ENCODE measurements at places on chromosomes 11 and 22.

DNA sequence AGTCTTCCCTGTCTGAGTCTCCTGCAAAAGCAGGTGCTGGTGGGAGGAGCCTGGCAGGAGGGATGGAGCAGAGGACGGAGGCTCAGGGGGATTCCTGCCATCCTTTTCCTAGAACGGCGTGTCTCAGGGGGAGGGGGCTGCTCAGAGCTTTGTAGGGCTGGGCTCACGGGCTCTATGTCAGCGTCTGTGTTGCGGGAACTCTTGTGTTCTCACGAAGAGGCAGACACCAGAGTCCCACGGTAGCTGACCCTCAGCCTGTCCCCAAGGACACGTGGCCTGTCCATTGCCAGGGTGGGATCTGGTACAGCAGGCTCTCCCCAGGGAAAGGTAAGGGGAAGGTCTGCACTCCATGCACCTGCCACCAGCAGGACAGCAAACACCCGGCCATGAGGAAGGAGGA is 1505.2 kb downstream of the TBC1D22A start:
- DNase-seq, result no peak
- H3K4me3 ChIP-seq, result no peak overlapping the region
- no peaks in the 10 kb centered on the region for H3K36me3 ChIP-seq
- H3K27me3 ChIP-seq, result no peaks in the 10 kb centered on the region
- H3K27ac ChIP-seq, result no peak overlapping the region
- no peaks in the 10 kb centered on the region for H3K4me1 ChIP-seq

DNA sequence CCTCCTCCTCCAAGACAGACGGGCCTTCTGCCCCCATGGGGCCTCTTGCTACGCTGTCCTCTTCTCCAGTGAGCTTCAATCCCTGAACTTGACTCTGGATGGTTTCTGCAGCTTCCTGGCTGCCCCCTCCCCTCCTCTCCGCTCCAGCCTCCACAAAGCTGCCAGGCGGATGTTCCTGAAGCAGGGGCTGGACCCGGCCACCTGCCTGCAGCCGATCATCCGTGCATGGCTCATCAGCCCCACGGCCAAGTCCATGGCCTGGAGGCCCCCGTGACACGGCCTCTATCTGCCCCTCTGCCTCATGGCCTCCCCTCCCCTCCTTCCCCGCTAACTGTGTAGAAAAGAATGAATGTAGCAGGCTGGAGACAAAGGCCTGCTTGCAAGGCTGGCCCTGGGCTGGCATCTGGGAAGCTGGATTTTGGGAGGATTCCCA is 6.8 kb upstream of the SUN2 start:
- no peak overlapping the region for H3K27ac ChIP-seq
- no peaks in the 10 kb centered on the region for H3K36me3 ChIP-seq
- no peaks in the 10 kb centered on the region for H3K27me3 ChIP-seq
- peaks cover 17% of the 10 kb centered on the region for H3K4me1 ChIP-seq

DNA sequence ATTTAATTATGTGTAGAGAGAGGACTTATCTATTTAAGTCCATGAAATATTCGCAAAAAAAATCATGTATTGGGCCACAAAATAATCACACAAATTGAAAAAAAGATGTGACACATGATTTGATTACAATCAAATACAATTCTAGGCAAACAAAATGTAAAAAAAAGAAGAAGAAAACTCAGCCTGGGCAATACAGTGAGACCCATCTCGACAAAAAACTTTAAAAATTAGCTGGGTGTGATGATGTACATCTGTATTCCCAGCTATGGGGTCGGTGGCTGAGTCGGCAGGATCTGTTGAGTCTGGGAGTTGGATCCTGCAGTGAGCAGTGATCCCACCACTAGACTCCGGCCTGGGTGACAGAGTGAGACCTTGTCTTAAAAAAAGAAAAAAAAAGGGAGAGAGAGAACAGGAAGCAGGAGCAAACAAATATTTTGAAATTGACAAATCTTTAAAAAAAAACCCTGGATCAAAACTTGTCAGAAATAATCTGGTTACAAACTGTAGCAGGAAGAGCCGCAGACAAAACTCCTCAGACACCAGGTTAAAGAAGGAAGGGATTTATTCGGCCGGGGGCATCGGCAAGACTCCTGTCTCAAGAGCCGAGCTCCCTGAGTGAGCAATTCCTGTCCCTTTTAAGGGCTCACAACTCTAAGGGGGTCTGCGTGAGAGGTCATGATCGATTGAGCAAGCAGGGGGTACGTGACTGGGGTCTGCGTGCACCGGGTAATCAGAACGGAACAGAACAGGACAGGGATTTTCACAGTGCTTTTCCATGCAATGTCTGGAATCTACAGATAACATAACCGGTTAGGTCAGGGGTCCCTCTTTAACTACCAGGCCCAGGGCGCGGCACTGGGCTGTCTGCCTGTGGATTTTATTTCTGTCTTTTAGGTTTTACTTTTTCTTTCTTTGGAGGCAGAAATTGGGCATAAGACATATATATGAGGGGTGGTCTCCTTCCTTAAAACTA is 3.3 kb upstream of the TYMP start:
- H3K4me3 ChIP-seq, result no peak overlapping the region
- peaks cover 8% of the 10 kb centered on the region for H3K27me3 ChIP-seq
- no peak overlapping the region for H3K27ac ChIP-seq
- H3K4me1 ChIP-seq, result peaks cover 54% of the 10 kb centered on the region

GRCh38 chr11:129013737-129014475 is 71.2 kb upstream of the TP53AIP1 start:
- no peak overlapping the region for H3K27ac ChIP-seq
- H3K36me3 ChIP-seq, result no peaks in the 10 kb centered on the region
- no peaks in the 10 kb centered on the region for H3K4me1 ChIP-seq
- no peak for DNase-seq
- no peak overlapping the region for H3K4me3 ChIP-seq
- no peaks in the 10 kb centered on the region for H3K27me3 ChIP-seq

- DNase-seq, result no peak
- H3K4me1 ChIP-seq, result peaks cover 2% of the 10 kb centered on the region
- H3K27me3 ChIP-seq, result no peaks in the 10 kb centered on the region
- H3K4me3 ChIP-seq, result no peak overlapping the region
- H3K27ac ChIP-seq, result no peak overlapping the region
- no peaks in the 10 kb centered on the region for H3K36me3 ChIP-seq
Measured at GRCh38 chr22:22375576-22376351, 131.2 kb downstream of the VPREB1 start.

DNA sequence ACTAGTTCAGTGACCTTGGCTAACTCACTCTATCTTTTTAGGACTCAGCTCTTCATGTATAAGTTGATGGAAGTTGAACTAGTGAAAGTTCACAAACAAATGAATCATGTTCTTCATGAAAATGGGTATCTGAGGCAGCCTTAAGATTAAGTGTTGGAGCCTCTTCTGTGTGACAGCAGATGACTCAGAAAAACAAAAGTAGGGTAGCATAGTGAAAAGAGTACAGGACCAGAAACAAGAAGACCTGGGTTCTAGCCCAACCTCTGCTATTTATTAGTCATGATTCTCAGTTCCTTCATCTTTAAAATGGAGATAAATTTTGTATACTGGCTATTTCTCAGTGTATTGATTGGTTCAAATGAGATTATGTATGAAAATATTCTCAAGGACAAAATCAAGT is 60.2 kb downstream of the USP35 start:
- H3K27ac ChIP-seq, result no peak overlapping the region
- H3K4me1 ChIP-seq, result no peaks in the 10 kb centered on the region
- H3K4me3 ChIP-seq, result no peak overlapping the region
- H3K36me3 ChIP-seq, result peaks cover 16% of the 10 kb centered on the region

DNA sequence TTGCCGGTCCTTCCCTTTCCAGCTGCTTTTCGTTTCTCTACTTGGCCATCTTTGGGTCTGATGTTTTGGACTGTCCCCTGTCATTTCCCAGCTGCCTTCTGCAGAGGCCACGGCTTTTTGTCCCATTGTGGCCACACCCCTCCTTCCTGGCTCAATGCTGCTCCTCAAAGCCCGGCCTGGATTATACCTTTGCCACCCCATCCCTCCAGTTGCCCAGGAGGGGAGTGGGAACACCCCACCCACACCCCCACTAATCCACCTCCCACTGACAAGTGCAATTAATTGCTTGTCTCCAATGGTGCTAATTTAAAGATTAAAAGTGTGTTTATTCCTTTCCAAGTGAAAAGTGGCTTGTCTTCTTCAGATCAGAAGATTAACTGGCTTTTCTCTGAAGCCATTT is 34.2 kb upstream of the CSNK2A3 start:
- no peak overlapping the region for H3K4me3 ChIP-seq
- no peaks in the 10 kb centered on the region for H3K4me1 ChIP-seq
- no peaks in the 10 kb centered on the region for H3K36me3 ChIP-seq

GRCh38 chr11:65903068-65903481 is 2.9 kb upstream of the FOSL1 start:
- H3K27me3 ChIP-seq, result no peaks in the 10 kb centered on the region
- peaks cover 48% of the 10 kb centered on the region for H3K4me1 ChIP-seq
- DNase-seq, result no peak
- no peak overlapping the region for H3K4me3 ChIP-seq
- H3K36me3 ChIP-seq, result no peaks in the 10 kb centered on the region
- H3K27ac ChIP-seq, result peak overlapping the region; percentile 47

- DNase-seq, result no peak
- H3K36me3 ChIP-seq, result peaks cover 5% of the 10 kb centered on the region
- H3K4me1 ChIP-seq, result no peaks in the 10 kb centered on the region
- no peak overlapping the region for H3K27ac ChIP-seq
- H3K4me3 ChIP-seq, result no peak overlapping the region
Measured at GRCh38 chr11:102416976-102417375, 35.6 kb downstream of the TMEM123 start.

GRCh38 chr22:44360668-44361381 is 48.1 kb upstream of the SHISAL1 start:
- H3K27ac ChIP-seq, result no peak overlapping the region
- no peaks in the 10 kb centered on the region for H3K36me3 ChIP-seq
- H3K27me3 ChIP-seq, result peaks cover 2% of the 10 kb centered on the region

DNA sequence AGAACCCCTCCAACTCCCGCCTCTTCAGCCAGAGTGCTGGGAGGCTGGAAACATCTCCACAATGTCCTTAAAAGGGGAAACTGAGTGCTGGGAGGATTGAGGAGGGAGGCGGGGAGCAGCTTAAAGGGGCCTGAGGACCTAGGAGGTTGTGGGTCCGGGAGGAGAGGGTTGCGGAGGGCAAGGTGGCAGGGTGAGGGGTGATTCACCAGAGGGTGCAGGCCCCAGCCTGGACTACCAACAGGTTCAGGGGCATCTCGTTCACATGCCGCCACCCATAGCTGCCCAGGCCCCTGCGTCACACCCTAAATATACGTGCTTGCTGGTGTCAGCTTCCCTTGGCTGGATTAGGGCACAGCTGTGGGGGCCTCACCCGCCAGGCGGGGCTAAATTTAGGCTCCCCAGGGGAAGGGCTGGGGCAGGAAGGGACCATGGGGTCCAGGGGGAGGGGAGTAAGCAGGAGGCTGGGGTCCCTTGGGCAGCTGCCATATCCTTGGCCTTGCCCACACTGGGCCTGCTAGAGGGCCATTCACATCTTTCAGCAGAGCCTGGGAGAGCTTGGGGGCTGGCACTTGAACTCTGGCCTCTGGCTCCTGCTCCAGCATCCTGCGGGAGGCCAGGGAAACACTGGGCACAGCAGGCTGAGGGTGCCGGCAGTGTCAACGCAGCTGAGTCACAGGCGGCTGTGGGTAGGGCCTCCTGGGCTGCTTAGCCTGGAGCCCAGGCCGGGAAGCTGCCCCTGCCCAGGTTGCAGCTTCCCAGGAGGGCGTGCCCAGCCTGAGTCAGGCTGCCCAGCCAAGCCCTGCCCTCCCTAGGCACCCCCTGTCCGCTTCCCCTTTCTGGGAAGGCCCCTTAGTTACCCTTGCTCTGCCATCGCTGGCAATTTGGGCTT is 1.3 kb downstream of the EHBP1L1 start:
- H3K4me1 ChIP-seq, result peaks cover 57% of the 10 kb centered on the region
- H3K36me3 ChIP-seq, result peaks cover 15% of the 10 kb centered on the region
- peak overlapping the region; percentile 65 for H3K4me3 ChIP-seq

GRCh38 chr11:44817207-44817949 is 90.6 kb downstream of the TSPAN18 start:
- no peaks in the 10 kb centered on the region for H3K27me3 ChIP-seq
- no peak for DNase-seq
- no peak overlapping the region for H3K4me3 ChIP-seq

GRCh38 chr11:66820901-66821300 is 22.3 kb upstream of the RCE1 start:
- no peak overlapping the region for H3K27ac ChIP-seq
- H3K27me3 ChIP-seq, result no peaks in the 10 kb centered on the region
- no peak for DNase-seq
- H3K4me1 ChIP-seq, result no peaks in the 10 kb centered on the region
- H3K4me3 ChIP-seq, result no peak overlapping the region
- no peaks in the 10 kb centered on the region for H3K36me3 ChIP-seq
